ENCODE measurements at places on chromosomes 6 and 20. TPM values are rescaled to one million over a fixed set of nuclear protein-coding genes. Genes with fewer than 3 reads are reported as not detected.

GRCh38 chr6:131688286-131688685, 12.9 kb downstream of the OR2A4 start:
- no peaks in the 10 kb centered on the region for H3K36me3 ChIP-seq
- H3K4me1 ChIP-seq = no peaks in the 10 kb centered on the region
- no peak overlapping the region for H3K27ac ChIP-seq
- H3K27me3 ChIP-seq = no peaks in the 10 kb centered on the region
- DNase-seq = no peak

- no peaks in the 10 kb centered on the region for H3K36me3 ChIP-seq
- no peak overlapping the region for H3K4me3 ChIP-seq
- peak overlapping the region; percentile 43 for H3K27ac ChIP-seq
- no peaks in the 10 kb centered on the region for H3K27me3 ChIP-seq
- H3K4me1 ChIP-seq = peaks cover 26% of the 10 kb centered on the region
These were observed 91.7 kb downstream of the GJA10 start for GRCh38 chr6:89985751-89986493.

DNA sequence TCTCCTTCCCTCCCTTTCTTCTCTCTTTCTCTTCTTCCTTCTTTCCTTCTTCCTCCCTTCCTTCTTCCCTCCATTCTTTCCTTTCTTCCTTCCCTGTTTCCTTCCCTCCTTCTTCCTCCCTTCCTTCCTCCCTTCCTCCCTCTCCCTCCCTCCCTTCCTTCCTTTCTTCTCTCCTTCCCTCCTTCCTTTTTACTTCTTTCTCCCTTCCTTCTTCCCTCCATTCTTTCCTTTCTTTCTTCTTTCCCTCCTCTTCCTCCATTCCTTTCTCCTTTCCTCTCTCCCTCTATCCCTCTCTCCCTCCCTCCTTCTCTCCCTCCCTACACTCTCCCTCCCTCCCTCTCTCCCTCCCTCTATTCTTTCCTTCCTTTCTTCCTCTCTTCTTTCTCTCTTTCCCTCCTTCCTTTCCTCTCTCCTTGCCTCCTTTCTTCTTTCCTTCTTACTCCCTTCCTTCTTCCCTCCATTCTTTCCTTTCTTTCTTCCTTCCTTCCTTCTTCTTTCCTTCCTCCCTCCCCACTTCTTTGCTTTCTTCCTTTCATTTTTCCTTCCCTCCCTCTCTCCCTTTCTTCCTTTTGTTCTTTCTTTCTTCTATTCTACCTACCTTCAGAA, 200.4 kb upstream of the SSTR4 start:
- H3K4me1 ChIP-seq = no peaks in the 10 kb centered on the region
- no peaks in the 10 kb centered on the region for H3K36me3 ChIP-seq
- no peak overlapping the region for H3K4me3 ChIP-seq
- no peaks in the 10 kb centered on the region for H3K27me3 ChIP-seq
- no peak for DNase-seq

The CDH26 gene
- 0.63 TPM for total RNA-seq

DNA sequence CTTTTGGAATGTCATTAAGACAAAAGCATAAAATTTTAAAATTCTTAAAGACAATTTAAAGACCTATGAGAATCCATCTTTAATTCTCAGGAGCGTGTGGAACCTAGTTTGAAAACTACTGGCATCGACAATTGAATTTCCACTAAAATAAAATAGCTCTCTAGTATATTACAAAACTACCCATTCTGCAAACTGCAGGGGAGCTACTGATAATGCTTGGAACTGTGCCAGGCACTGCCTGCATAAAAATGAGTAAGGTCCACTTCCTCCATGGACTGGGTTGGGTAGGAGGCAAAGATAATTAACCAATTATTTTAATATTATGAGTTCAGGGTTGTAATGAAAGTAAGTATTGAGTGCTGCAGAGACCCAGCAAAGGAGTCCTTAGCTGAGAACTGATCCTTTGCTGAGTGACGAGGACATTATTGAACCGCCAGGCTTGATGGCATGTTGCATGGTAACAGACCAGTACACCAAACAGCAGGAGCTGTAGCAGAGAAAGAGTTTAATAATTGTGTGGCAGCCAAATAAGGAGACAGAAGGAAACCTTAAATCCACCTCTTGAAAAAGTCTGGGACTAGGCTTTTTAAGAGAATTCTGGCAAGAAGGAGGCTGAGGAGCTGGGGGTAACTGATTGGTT, 261.3 kb downstream of the ESR1 start:
- no peak overlapping the region for H3K4me3 ChIP-seq
- no peak overlapping the region for H3K27ac ChIP-seq
- H3K36me3 ChIP-seq = no peaks in the 10 kb centered on the region
- peaks cover 4% of the 10 kb centered on the region for H3K4me1 ChIP-seq
- peak; percentile 37 for DNase-seq

The FOXC1 gene
- total RNA-seq = 3.6 TPM

The PAK5 gene
- total RNA-seq = not detected

The CDH22 gene
- total RNA-seq = 0.67 TPM

The LY6G6D gene
- not detected for total RNA-seq

The OPN5 gene
- 0.89 TPM for total RNA-seq

The ADGB gene
- total RNA-seq = not detected

GRCh38 chr20:45470937-45471336, 1.4 kb downstream of the WFDC2 start:
- H3K27ac ChIP-seq = no peak overlapping the region
- H3K4me3 ChIP-seq = peak overlapping the region; percentile 64
- H3K36me3 ChIP-seq = no peaks in the 10 kb centered on the region
- peaks cover 14% of the 10 kb centered on the region for H3K27me3 ChIP-seq
- no peak for DNase-seq

- no peaks in the 10 kb centered on the region for H3K36me3 ChIP-seq
- H3K4me3 ChIP-seq = no peak overlapping the region
- H3K4me1 ChIP-seq = no peaks in the 10 kb centered on the region
- DNase-seq = no peak
These were observed 42.9 kb upstream of the SPACA1 start for GRCh38 chr6:88004707-88005106.

The CTAGE9 gene
- total RNA-seq = not detected

GRCh38 chr20:46898423-46898822, 3.8 kb downstream of the EYA2 start:
- no peak overlapping the region for H3K27ac ChIP-seq
- H3K36me3 ChIP-seq = no peaks in the 10 kb centered on the region
- DNase-seq = no peak
- peaks cover 39% of the 10 kb centered on the region for H3K27me3 ChIP-seq

The SLC17A2 gene
- total RNA-seq = not detected

GRCh38 chr6:169075915-169076654, 177.6 kb downstream of the THBS2 start:
- H3K27ac ChIP-seq = peak overlapping the region; percentile 67
- H3K4me1 ChIP-seq = no peaks in the 10 kb centered on the region
- no peaks in the 10 kb centered on the region for H3K27me3 ChIP-seq
- no peak overlapping the region for H3K4me3 ChIP-seq
- no peak for DNase-seq

DNA sequence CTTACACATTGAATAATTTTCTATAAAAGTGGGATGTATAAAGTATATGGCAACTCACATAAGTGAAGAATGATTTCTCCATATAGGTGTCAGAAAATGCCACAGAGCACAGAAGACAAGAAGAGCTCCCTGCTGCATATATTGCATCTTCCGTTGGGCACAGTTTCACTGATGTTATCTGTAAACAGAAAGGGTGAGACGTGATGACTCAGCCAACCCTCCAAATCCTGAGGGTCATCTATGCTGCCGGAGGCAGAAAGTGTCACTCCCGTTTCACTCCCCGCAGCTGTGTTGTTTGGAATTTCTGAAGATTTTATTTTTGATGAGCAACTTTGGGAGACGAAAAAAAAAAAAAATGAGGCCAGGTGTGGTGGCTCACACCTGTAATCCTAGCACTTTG, 644.1 kb downstream of the C6orf118 start:
- no peak overlapping the region for H3K4me3 ChIP-seq
- no peaks in the 10 kb centered on the region for H3K4me1 ChIP-seq
- no peaks in the 10 kb centered on the region for H3K27me3 ChIP-seq
- H3K27ac ChIP-seq = no peak overlapping the region

GRCh38 chr6:32046450-32047083, 8.4 kb downstream of the CYP21A2 start:
- no peaks in the 10 kb centered on the region for H3K27me3 ChIP-seq
- no peak overlapping the region for H3K4me3 ChIP-seq
- no peaks in the 10 kb centered on the region for H3K36me3 ChIP-seq
- peaks cover 31% of the 10 kb centered on the region for H3K4me1 ChIP-seq
- peak; percentile 41 for DNase-seq

GRCh38 chr6:113488812-113489685, 368.1 kb upstream of the MARCKS start:
- no peaks in the 10 kb centered on the region for H3K4me1 ChIP-seq
- no peaks in the 10 kb centered on the region for H3K27me3 ChIP-seq
- no peak for DNase-seq
- H3K27ac ChIP-seq = no peak overlapping the region

GRCh38 chr20:49207076-49207475, 12.1 kb upstream of the DDX27 start:
- DNase-seq = no peak
- no peaks in the 10 kb centered on the region for H3K27me3 ChIP-seq
- H3K4me3 ChIP-seq = no peak overlapping the region
- H3K36me3 ChIP-seq = no peaks in the 10 kb centered on the region

The PPP1R14C gene
- total RNA-seq = 62.3 TPM

DNA sequence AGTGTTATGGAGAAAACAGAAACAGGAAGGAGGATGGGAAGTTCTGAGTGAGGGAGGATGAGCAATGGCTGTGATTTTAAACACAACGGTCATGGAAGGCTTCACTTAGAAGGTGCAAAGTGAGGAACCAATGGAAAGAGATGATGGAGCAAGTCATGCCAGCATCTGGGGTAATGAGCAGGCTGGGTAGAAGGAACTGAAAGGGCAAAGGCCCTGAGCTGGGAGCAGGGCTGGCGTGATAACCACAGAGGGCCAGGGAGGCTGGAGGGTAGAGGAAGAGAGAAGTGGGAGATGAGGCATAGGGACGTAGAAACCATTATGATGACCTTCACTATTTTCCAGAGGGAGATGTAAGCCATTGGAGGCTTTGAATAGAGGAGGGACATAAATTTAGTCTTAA, 43.6 kb downstream of the NHLRC1 start:
- no peaks in the 10 kb centered on the region for H3K36me3 ChIP-seq
- H3K27ac ChIP-seq = no peak overlapping the region
- H3K27me3 ChIP-seq = no peaks in the 10 kb centered on the region
- H3K4me3 ChIP-seq = no peak overlapping the region

GRCh38 chr20:61683721-61684120, 382.0 kb downstream of the TAF4 start:
- no peak for DNase-seq
- H3K36me3 ChIP-seq = no peaks in the 10 kb centered on the region
- no peaks in the 10 kb centered on the region for H3K4me1 ChIP-seq
- no peak overlapping the region for H3K4me3 ChIP-seq

DNA sequence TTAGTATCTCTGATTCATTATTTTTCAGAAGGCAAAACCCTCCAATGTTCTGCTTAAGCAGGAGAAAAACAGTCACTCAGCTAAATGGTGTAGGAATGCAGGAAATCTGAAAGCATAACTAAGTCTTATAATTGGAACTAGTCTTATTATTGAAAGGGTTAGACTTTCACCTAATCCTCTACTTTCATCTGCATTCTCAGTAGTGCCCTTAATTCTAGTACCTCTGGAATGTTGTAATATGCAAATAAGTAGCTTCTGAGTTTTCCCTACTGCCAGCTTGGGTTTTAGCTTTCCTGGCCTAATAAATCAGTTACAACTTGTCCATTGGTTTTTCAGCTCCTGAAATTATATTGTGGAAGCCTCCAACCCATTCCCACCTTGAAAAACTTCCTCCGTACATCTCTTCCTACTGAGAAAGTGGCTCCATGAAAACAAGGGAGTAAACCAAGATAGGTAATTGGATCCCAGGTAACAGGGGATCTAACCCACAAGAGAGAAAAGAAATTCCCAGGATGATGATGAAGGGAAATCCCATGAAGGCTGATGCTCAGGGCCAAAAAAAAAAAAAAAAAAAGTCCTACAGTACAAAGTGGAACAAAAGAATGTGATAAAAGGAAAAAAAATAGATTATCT, 147.0 kb downstream of the TBC1D32 start:
- no peaks in the 10 kb centered on the region for H3K4me1 ChIP-seq
- no peak overlapping the region for H3K4me3 ChIP-seq
- no peaks in the 10 kb centered on the region for H3K27me3 ChIP-seq
- no peak for DNase-seq

The HTR1B gene
- total RNA-seq = not detected

The PHACTR3 gene
- 4.3 TPM for total RNA-seq
